ENCODE measurements at places on chromosomes 1 and 21.

DNA sequence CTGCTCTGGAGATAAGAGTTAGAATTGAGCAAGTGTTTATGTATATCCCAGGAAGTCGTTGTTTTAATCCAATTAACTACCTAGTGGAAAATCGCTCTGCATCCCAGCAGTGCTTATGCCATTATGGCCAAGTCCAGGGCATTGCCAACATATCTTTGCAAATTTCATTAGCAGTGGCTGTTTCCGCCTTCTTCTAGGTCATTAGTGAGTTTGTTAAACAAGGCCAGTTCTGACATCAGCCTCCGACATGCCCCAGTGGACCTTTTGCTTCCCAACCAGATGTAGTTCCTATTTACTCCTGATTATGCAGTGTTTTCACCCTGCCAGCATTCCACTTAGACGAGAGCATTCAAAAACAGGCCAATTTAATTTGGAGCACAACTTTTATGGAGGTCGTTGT is 106.8 kb upstream of the FAM78B start:
- no peak for DNase-seq

- DNase-seq: no peak
Measured at GRCh38 chr21:29920938-29921337, 18.9 kb downstream of the GRIK1 start.

DNA sequence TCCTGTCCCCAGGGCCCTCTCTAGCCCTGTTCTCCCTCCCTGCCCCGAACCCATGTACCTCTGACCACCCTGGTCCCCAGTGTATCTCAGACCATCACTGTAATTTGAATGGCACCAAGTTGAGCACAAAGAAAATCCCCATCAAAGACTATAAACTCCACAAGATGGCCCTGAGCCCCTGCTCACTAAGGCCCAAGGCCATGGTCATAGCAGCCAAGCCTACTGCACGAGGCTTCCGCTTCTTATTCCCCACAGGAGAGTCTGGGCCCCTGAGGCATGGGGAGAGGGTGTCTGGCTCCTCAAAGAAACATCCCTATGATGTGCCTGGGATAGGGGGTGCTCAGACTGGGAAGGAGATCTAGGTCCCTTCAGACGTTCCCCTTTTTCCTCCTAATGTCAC is 4.5 kb downstream of the ZNF683 start:
- DNase-seq: no peak

GRCh38 chr1:12057382-12057781 is 5.7 kb upstream of the TNFRSF8 start:
- DNase-seq: no peak

GRCh38 chr1:3018576-3018975 is 2.7 kb upstream of the ACTRT2 start:
- no peak for DNase-seq

GRCh38 chr21:46437096-46437498 is 21.6 kb upstream of the DIP2A start:
- DNase-seq: no peak

DNA sequence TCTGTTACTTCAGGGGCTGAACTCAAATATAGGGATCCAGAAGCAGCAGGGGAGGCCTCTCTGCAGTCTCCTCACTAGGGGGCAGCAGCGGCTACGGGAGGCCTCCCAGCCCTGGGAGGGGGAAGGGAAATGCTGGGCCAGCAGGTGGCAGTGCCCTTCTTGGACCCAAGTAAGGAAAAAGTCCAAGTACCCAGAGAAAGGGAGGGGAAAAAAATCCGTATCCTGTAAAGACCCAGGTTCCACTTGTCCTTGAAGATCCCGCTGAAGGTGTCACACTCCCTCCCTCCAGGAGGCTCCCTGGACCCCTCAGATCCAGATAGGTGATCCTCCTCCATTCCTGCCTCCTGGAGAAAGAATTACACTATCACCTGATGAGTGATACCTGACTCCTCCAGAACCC is 14.1 kb upstream of the NUAK2 start:
- DNase-seq: peak; percentile 30

GRCh38 chr1:207289756-207290155 is 31.7 kb upstream of the CD55 start:
- DNase-seq: no peak

DNA sequence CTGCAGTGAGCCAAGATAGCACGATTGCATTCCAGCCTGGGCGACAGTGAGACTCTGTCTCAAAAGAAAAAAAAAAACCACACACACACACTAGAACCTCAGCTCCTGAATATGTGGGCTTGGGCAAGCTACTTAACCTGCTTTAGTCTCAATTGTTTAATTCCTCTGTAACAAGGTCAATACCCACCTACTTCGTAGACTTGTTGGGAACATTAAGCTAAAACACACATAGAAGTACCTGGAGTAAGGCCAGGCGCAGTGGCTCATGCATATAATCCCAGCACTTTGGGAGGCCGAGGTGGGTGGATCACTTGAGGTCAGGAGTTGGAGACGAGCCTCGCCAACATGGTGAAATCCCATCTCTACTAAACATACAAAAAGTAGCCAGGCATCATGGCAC is 77.1 kb downstream of the CLSTN1 start:
- DNase-seq: no peak

DNA sequence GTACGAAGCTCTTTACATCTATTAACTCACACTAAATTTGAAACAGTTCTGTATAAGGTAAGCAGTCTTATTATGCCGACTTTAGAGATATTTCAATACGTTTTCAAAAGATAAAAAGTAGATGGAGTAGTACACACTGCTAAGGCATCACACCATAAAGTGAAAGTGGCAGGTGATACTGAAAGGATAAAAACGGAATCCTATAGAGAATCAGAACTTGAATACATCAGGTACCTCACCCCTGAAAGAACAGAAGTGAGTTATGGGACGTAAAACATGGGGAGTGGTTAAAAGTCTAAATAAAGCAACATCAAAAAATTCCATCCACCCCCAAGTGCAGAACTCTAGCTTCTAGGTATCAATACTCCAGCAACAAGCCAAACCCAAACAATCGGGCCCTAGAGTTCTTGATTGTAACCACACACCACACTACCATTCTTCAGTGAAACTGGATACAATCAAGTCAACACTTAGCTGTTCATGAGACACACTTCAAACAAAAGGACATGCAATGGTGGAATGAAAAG is 142.6 kb downstream of the SMYD3 start:
- DNase-seq: no peak

DNA sequence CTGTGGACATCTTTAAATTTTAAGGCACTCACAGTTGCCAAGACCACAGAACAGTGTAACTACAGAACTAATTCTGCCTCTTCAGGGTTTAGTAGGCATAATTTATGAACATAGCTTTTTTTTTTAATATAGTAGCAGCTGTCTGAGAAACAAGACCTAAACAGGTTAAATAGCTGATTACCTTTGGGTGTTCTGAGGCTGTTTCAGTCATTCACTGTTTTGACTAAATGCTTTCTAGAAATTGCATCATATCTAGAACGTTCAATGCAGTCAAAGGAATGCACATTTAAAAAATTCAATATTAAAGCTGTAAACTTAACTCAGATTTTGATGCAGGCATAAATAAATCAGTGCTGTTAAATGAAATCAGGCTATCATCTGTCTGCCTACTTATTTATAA is 101.6 kb downstream of the BRINP3 start:
- no peak for DNase-seq

DNA sequence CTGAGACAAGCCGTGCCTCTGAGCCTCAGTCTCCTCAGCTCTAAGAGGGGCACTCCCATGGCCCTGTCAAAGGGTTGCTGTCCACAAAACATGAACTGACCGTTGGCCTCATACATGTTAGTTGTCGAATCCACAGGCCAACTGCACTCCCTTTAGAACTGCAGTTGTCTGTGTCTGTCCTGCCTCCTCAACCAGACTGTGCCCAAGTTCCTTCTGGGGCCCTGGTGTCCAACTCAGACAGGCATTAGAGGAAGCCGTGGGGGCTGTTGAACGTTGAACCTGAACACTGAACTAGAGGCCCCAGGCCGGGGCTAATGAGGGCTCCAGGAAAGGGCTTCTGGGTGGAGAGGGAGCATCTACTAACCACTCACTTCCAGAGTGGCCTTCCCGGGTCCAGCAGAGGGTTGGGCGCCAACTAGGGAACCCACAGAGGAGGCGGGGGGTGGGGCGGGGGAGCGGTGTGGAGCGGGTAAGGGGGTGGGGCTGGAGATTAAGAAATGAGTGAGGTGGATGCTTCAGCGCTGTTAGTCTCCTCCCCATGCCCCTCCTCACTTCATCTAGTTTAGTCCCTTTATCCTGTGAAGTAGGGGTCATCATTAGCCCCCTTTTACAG is at the start of gene RAB42:
RAB42 (plus strand) TSS at position 558 of the 613 bp plus-strand sequence. CDS start 247 bp downstream, outside the sequence.
- DNase-seq: no peak

GRCh38 chr1:213444224-213444623 is 393.2 kb downstream of the RPS6KC1 start:
- no peak for DNase-seq

DNA sequence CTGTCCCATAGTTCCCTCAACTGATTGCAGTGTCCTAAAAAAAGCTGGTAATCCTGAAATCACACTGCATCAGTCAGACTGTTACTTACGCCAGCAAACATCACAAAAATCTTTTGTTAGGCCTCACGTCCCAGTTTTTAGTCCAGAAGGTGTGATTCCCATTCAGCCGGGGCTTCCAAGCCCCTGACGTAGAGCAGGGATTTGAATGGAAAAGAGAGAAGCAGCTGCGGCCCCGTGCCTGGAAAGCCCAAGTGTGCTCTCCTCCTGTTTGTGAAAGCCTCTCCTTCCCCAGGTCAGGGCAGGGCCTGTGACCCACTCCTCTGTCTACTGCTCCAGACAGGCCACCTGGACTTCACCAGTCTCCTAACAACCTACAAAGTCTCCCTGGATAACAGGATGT is 20.7 kb downstream of the KCNA10 start:
- DNase-seq: no peak

- DNase-seq: peak; percentile 61
Measured at GRCh38 chr1:66371233-66372005, 162.5 kb upstream of the SGIP1 start.

GRCh38 chr1:210398466-210398865 is 69.8 kb downstream of the HHAT start:
- DNase-seq: no peak

- no peak for DNase-seq
Measured at GRCh38 chr1:9065213-9065751, 4.2 kb downstream of the SLC2A5 start.

- DNase-seq: peak; percentile 46
Measured at GRCh38 chr1:201408176-201408833, 9.2 kb upstream of the LAD1 start.

DNA sequence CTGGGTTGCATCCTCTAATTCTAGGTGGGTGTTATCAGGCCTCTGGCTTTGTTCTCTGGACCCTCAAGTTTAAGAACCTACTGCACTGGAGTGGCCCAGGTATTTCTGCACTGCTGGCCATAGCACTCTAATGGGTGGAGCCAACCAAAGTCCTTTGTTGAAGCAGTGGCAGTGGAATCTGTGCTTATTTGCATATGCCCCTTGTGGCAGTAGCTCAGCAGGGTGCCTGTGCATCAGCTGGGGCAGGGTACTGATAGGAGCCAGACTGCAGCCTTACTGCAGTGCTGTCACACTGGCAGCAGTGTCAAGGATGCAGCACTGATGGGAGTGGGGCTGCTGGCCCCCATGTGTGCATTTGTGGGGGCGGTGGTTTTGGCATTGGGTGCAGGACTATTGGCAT is 660.6 kb downstream of the LRRIQ3 start:
- DNase-seq: no peak

GRCh38 chr1:90781534-90781933 is 64.4 kb upstream of the BARHL2 start:
- no peak for DNase-seq

- no peak for DNase-seq
Measured at GRCh38 chr1:94803517-94804441, 16.4 kb upstream of the SLC44A3 start.

- DNase-seq: no peak
Measured at GRCh38 chr1:211353562-211354212, 27.1 kb downstream of the TRAF5 start.

DNA sequence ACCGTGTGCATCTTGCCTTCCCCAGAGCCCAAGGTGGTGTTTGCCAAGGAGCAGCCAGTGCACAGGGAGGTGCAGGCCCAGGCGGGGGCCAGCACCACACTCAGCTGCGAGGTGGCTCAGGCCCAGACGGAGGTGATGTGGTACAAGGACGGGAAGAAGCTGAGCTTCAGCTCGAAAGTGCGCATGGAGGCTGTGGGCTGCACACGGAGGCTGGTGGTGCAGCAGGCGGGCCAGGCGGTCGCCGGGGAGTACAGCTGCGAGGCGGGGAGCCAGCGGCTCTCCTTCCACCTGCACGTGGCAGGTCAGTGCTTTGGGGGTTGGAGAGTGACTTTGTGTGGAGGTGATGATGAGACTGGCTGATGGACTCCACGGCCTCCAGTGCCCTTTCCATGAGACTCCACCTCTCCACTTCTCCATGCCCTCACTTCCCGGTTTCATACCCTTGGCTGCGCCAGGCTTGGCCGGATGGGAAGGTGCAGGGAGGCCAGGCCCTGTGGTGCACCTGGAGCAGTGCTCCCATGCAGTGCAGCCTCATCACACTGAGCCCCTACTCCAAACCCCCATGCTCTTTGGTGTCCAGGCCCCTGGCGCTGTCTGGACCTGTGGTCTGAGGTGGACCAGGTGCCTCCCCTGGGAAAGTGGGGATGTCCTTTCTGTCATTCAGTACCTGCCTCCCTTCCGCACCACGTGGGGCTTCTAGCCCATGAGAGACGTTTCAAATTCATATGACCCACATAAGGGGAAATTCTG is 49.0 kb downstream of the OBSCN start:
- no peak for DNase-seq

DNA sequence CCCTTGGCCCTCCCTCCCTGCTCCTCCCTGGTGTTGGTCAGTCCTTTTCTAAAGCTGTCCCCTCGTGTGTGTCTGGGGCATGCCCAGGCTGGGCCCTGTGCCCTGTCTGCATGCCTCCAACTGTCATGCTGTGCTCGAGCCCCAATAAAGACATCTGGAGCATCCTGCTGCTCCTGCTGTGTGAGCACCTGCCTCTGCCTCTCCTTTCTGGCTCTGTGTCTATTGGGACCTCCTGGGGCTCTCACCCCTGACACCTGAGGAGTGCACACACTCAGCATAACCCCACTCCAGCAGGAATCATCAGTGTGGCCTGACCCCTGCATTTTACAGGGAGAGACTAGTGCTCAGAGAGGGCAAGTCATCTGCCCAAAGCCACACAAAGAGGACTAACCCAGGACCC is 23.7 kb downstream of the KCNC4 start:
- DNase-seq: no peak

DNA sequence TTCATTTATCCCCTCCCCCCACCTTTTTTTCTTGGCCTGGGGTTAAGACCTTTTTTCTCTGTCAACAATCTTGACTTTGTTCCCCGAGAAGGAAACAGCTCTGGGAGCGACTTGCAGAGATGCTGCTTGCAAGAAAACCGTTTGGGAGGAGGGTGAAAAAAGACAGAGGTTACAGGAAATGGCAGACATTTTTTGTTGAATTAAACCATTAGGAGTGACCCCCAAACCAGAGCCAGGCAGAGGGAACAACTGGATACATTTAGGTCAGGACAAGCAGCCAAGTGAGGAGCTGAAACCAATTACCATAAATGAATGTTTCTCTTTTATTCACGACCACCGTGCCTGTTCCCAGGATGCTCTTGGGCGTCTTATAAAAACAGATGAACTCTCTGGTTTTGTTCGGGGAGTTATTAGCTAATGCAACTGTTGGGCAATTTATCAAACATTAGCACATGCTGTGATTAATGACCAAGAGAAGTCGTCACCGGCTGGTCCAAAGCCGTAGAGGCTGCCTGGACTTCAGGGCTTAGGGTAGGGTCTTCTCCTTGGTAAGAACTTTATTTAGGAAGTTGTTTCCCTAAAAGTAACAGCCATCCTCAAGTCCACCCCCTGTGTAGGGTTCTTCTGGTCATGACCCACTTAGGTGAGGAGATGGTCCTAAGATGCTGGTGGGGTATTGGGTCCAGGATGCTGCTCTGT is 141.0 kb downstream of the FOXD2 start:
- DNase-seq: no peak
